ENCODE measurements at places on chromosomes 3 and 15. TPM values are rescaled to one million over a fixed set of nuclear protein-coding genes. Genes with fewer than 3 reads are reported as not detected.

PLA2G4E gene
- total RNA-seq: 0.03 TPM

SEC22C gene
- total RNA-seq: 33.3 TPM

RYR3 gene
- total RNA-seq: 0.07 TPM

RLBP1 gene
- 0.13 TPM for total RNA-seq

PLIN1 gene
- total RNA-seq: 0.15 TPM

LEKR1 gene
- 0.63 TPM for total RNA-seq

ERICH6 gene
- total RNA-seq: not detected

PLA2G4F gene
- not detected for total RNA-seq

CDHR4 gene
- 0.17 TPM for total RNA-seq

IL17RE gene
- total RNA-seq: 1.9 TPM

ALPK3 gene
- 0.10 TPM for total RNA-seq

FOXB1 gene
- not detected for total RNA-seq

MITF gene
- total RNA-seq: 6.6 TPM

SPTSSB gene
- not detected for total RNA-seq

ILDR1 gene
- not detected for total RNA-seq

KBTBD12 gene
- not detected for total RNA-seq

FLNB gene
- 430 TPM for total RNA-seq

AQP9 gene
- total RNA-seq: 0.07 TPM

GHSR gene
- not detected for total RNA-seq
